ENCODE measurements at places on chromosomes 11 and 22.

DNA sequence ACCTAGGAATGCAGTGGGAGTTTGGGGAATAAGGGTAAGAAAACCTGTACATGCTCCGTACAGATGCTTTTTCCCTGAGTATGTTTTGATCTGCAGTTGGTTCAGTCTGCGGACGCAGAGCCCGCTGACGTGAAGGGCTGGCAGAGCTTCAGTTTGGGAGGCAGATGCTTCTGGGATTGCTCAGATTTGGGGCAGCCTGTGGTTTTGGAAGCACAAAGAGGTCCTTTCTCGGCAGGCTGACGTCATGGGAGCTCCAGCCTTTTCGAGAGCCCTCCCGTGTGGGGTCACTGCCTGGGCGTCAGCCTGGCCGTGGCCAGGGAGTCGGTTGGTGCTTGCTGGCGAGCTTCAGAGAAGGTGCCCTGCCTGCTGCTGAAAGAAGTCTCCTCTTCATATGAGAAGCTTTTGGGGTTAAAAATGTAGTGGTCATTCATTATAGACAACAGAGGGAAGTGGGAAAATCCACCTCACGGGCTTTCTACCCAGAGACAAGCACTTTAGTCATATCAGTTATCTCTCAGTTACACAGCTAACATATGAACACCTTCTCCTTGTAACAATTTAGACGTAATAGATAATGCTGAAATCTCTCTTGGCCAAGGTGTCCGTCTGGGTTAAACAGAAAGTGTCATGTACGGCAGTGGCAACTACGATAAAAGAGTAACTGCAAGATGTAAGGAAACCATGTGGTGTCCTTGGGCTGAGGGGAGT is 26.8 kb downstream of the TPCN2 start:
- DNase-seq: peak; percentile 96

GRCh38 chr22:39276440-39277141 is 31.8 kb upstream of the PDGFB start:
- DNase-seq: no peak

- no peak for DNase-seq
Measured at GRCh38 chr22:50731811-50732624, 6.0 kb upstream of the ACR start.

GRCh38 chr22:42284643-42285181 is 14.3 kb upstream of the TCF20 start:
- DNase-seq: no peak

DNA sequence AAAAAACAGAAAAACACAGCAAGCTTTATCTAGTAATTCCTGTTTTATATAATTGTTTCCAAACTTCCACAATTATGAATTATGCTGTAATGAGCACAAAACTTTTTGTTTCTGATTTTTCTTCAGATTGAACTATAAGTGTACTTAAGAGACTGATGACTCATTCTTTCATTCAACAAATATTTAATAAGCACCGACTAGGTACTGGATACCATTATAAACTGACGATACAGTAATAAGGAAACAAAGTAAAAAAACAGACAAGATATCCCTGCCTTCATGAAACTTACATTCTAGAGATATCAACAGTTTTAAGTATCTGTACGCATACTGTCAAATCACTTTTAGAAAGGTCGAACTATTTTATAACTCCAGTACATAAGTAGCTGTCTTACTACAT is 78.6 kb downstream of the ME3 start:
- DNase-seq: no peak

DNA sequence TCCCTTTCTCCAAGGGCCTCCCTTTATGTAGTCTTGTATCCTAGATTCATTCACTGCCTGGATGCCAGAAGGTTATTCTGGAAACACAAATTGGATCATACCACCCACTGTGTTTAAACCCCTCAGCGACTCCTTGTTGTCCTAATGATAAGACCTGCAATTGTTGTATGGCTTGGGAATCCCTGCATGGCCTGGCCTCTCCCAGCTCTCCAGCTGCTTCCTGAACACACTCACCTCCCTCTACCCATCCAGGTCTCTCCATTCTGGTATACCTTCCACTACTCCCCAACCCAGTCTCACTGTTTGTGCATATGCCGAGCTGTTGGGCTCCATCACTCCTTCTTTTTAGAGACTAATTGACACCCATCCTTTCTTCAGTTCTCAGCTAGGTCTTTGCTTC is 124.3 kb upstream of the ALX4 start:
- no peak for DNase-seq

- DNase-seq: no peak
Measured at GRCh38 chr11:93902921-93903320, 52.5 kb upstream of the VSTM5 start.

- no peak for DNase-seq
Measured at GRCh38 chr11:351411-351810, 17.9 kb upstream of the B4GALNT4 start.

- DNase-seq: no peak
Measured at GRCh38 chr11:78070621-78071020, 7.0 kb downstream of the THRSP start.

DNA sequence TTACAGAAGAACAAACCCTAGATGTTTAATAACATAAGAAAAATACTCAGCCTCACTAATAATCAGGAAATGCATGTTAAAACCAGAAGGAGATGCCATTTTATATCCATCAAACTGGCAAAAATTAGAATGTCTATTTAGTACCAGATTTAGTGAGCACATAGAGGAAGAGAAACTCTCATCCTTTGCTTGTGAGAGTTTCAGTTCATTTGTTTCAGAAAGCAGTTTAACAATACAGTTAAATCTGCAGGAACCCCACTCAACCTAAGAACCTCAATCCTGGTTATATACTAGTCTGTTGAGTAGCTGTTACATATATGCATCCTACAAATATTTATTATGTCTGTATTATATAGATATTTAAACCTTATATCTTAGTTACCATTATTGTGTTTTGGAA is 172.6 kb downstream of the WNT11 start:
- DNase-seq: no peak

DNA sequence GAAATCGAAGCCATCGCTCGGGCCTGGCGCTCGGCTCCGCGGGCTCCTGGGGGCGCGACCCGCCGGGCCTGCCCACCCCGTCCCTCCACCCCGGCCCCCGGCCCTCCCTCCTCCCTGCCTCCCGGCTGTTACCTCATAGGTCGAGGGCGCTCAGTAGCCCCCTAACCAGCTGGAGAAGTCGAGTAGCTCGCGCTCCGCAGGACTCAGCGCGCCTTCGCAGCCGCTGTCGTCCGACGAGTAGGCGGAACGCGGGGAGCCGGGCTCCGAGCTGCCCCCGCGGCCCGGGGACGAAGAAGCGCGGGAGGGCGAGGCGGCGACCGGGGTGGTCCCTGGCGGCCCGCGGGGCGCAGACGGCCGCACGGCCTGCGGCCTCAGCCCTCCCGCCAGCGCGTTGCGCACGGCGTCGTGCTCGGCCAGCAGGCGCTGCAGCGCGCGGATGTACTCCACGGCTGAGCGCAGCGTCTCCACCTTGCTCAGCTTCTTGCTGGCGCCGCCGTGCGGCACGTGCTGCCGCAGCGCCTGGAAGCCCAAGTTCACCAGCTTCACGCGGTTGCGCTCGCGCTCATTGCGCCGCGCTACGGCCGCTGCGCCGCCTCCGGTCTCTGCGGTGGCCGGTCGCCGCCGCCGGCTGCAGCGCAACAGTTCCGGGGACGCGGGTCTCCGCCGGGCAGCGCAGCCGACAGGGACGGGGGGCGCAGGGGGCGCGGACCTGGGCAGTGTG is 627 bp downstream of the ASCL2 start:
- no peak for DNase-seq

DNA sequence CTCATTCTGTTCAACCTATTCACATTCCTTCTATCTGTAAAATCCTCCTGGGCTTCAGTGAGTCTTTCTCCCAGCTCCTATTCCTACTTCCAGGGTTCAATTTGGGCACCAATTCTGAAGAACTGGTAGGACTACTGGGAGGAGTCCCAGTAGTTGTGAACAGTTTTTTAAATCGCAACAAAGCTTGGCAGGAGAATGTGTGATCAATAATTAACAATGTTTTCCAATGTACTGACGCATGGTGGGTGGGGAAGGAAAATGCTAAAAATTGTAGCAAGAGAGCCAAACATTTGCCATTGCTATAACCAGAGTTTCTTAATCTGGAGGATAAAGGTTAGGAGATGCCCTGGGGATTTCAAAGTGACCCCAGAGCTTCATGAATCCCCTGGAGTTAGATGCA is 27.3 kb upstream of the PRSS23 start:
- no peak for DNase-seq

- DNase-seq: no peak
Measured at GRCh38 chr11:118180300-118180703, 3.9 kb upstream of the SCN2B start.

GRCh38 chr11:133889893-133890292 is 44.6 kb upstream of the SPATA19 start:
- DNase-seq: no peak

DNA sequence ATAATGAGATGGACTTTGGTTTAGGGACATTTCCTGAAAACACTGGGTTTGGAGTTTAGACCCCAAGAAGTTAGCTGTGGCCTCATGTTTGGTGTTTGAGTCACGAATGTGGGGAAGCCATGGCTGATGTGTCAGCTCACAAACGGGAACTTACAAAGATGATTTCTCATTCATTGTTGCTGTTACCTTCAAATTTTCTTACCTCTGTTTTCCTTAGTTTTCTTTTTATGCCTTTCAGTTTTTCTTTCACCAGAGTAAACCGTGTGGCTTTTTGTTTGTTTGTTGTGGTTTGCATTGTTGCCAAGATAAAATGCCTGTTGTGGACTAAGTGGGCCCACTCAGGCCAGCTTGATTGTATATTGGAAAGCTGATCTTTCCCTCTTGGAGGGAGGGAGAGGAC is 89.1 kb downstream of the SWAP70 start:
- DNase-seq: no peak

- DNase-seq: no peak
Measured at GRCh38 chr22:26985931-26986782, 328.8 kb downstream of the MIAT start.

DNA sequence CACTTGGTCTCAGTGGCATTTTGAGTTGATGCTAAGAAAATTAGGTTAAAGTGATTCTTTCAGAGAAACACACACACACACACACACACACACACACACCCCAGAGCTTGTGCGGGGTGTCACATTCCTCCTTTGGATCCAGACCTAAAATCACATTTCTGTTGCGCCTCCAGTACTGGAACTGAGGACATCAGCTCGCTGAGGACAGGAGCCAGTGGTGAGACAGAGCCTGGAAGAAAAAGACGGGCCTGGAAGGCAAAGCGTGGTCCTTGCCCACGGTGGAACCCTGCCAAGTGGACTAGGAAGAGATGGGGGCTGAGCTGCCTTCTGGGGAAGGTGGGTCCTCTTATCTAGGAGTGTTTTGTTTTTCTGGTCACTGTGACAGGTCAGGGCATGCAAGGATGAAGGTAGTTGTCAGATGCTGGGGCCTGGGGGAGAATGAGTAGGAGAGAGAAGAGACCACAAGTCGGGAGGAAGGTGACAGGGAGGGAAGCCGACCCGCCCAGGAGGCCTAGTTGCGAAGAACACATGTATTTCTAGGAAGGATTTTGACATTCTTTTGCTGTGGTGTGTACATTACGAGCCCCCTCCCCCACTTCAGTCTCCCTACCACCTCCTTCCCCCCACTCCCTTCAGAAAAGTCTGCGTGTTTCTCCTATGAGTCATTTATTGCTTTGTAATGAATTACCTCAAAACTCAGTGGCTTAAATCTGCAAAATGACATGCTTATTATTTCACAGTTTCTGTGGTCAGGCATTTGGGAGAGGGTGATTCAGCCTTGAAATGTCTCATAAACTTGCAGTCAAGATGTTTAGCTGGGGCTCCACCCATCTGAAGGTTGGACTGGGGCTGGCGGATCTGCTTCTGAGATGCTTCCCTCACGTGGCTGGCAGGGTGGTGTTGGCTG is 4.8 kb upstream of the ELFN2 start:
- peak; percentile 97 for DNase-seq

GRCh38 chr11:59185386-59185945 is 13.5 kb downstream of the DTX4 start:
- DNase-seq: no peak

- no peak for DNase-seq
Measured at GRCh38 chr22:23182309-23183060, 2.2 kb downstream of the BCR start.

GRCh38 chr11:125250318-125251213 is 86.0 kb downstream of the PKNOX2 start:
- no peak for DNase-seq

- DNase-seq: no peak
Measured at GRCh38 chr22:36425977-36426523, 38.3 kb upstream of the MYH9 start.

- DNase-seq: no peak
Measured at GRCh38 chr22:42025421-42025820, 26.8 kb downstream of the WBP2NL start.

- no peak for DNase-seq
Measured at GRCh38 chr22:19378344-19378674, 53.2 kb downstream of the HIRA start.

DNA sequence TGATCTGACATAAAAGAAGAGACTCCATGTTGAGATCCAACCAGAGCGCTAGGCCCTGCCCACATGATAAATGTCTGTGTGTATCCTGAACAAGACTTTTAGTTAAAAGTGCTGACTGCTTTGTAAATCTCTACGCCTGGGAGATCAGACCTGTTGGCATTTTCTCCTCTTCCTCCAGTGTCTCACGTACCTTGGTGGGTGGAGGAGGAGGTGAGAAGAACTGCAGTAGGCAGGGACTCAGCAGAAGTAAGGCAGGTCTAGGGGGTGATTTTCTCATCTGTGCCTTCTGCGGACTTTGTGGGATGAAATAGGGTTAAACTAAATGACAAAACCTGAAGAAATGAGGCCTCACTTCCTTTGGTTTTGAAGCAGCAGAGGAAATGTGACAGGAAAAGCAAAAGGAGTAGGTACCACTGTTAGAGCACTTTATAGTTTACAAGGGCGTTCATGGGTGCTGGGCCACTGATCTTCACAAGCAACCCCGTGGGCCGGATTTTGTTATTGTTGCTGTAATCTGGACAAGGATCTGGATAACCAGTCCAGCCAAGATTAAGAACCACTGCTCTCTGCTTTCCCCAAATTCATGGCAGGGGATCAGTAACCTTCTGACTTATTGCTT is 36.7 kb upstream of the PLET1 start:
- DNase-seq: no peak

GRCh38 chr11:68497761-68498160 is 37.2 kb downstream of the PPP6R3 start:
- DNase-seq: no peak

- no peak for DNase-seq
Measured at GRCh38 chr11:32100495-32100894, 9.6 kb downstream of the RCN1 start.

GRCh38 chr11:114215428-114215827 is 80.8 kb upstream of the NNMT start:
- no peak for DNase-seq

GRCh38 chr11:10847960-10848860 is 9.6 kb downstream of the ZBED5 start:
- DNase-seq: no peak

- no peak for DNase-seq
Measured at GRCh38 chr11:16052750-16053149, 303.6 kb downstream of the SOX6 start.

- no peak for DNase-seq
Measured at GRCh38 chr11:92199991-92200390, 24.6 kb upstream of the FAT3 start.

Measured in GM04503 (cell line).